Activated CD8-positive, alpha-beta T cell treated with anti-CD3 and anti-CD28 coated beads for 36 hours (primary cell): ENCODE measurements at places on chromosomes 16 and 17. TPM values are rescaled to one million over a fixed set of nuclear protein-coding genes. Genes with fewer than 3 reads are reported as not detected.

SCARF1 gene
- 3.2 TPM for total RNA-seq

RNU2-1 gene
- 3,772 TPM for total RNA-seq

TMEM220 gene
- total RNA-seq, result 0.63 TPM

CNTNAP4 gene
- not detected for total RNA-seq

LDHD gene
- not detected for total RNA-seq

CORO6 gene
- 11.6 TPM for total RNA-seq

SECTM1 gene
- total RNA-seq, result 0.50 TPM

SMURF2 gene
- total RNA-seq, result 13.9 TPM

FBXO39 gene
- not detected for total RNA-seq

ZNF423 gene
- total RNA-seq, result not detected

CBFA2T3 gene
- total RNA-seq, result 0.14 TPM

RNF40 gene
- 63.2 TPM for total RNA-seq

DNA sequence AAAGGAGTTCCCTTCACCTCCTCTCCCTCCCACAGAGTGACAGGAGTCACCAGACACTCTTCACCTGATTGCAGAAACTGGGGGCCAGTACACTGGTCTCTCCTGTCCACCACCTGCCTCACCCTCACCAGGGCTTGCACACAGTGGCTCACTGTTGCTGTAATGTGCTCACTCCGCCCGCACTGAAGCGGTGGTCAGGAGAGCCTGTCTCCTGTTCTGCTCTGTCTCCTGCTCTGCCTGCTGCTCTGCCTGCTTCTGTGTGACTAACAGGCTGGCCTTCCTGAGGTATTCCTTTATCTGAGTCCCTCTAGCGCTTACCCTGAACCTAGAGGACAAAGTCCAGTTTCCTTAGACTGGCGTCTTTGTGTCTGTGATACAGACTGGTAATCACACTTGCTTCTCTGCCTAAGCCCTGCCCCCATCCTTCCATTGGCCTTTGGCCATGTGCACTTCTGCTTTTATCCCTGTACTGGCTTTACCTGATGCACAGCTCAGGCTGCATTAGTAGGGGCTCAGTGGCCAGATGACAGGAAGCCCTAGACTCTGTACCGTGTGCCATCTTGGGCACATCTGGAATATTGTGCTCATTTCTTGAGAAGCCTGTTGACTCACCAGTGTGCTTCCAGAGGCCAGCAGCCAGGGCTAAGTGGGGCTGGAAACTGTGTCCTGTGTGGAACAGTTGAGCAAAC lies 13.3 kb downstream of the PROCA1 start:
- H3K4me3 ChIP-seq, result no peak overlapping the region
- no peaks in the 10 kb centered on the region for H3K4me1 ChIP-seq
- H3K27me3 ChIP-seq, result no peaks in the 10 kb centered on the region
- DNase-seq, result no peak

- no peak for DNase-seq
- H3K36me3 ChIP-seq, result no peaks in the 10 kb centered on the region
- H3K4me1 ChIP-seq, result no peaks in the 10 kb centered on the region
- H3K27ac ChIP-seq, result no peak overlapping the region
- H3K27me3 ChIP-seq, result no peaks in the 10 kb centered on the region
Observed at GRCh38 chr16:12976936-12977335, 75.5 kb downstream of the SHISA9 start.

GRCh38 chr16:4785758-4786433 lies 2.2 kb downstream of the SEPTIN12 start:
- H3K27me3 ChIP-seq, result no peaks in the 10 kb centered on the region
- H3K27ac ChIP-seq, result no peak overlapping the region
- H3K4me3 ChIP-seq, result no peak overlapping the region
- no peaks in the 10 kb centered on the region for H3K36me3 ChIP-seq
- DNase-seq, result no peak

- peak overlapping the region; percentile 90 for H3K4me3 ChIP-seq
- H3K27me3 ChIP-seq, result no peaks in the 10 kb centered on the region
Observed at GRCh38 chr17:38703742-38704605, 1.1 kb upstream of the MLLT6 start.

DNA sequence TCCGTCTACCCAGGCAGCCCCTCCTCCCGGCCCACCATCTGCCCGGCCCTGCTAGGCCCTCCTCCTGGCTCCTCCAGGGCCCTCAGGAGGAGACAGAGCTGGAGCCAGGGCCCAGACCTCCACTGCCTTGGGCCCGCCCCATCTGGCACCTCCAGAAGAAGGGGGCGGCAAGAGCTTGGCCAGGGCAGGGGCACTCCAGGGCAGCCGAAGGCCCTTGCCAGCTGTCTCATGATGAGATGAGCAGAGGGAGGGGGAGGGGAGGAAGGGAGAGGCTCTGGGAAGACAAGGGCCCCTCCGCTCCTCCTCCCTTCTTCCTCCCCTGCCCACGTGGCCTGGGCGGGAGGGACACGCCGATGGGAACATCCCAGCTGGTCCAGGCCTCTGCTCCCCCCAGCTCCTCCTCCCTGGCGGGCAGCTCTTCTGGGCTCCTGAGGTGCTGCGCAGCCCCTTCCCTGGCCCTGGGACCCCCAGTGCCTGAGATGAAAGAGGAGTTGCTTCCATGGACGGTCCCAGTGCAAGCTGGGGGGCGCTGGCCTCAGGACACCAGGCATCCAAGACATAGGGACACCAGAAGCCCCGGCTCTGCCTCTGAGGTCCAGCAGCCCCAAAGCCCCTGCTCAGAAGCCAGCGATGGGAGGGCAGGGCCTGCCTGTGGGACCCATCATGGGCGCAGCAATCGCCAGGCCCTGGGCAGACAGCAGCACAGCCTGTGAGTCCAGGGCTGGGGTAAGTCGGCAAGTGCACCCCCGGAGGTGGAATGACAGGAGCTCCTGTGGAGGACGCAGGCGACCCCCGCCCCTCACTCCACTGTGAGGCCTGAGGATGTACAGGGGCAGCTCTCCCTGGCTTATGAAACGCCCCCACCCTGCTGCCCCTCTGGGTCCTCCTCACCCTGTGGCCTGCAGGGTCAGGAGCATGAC lies 23.6 kb upstream of the ENPP7 start:
- no peaks in the 10 kb centered on the region for H3K4me1 ChIP-seq
- H3K27ac ChIP-seq, result no peak overlapping the region
- no peaks in the 10 kb centered on the region for H3K36me3 ChIP-seq
- H3K4me3 ChIP-seq, result no peak overlapping the region
- peaks cover 2% of the 10 kb centered on the region for H3K27me3 ChIP-seq

- H3K4me3 ChIP-seq, result peak overlapping the region; percentile 22
- peak; percentile 60 for DNase-seq
- peaks cover 84% of the 10 kb centered on the region for H3K4me1 ChIP-seq
Observed at GRCh38 chr16:29025218-29025617, 40.4 kb downstream of the LAT start.

- no peaks in the 10 kb centered on the region for H3K4me1 ChIP-seq
- no peaks in the 10 kb centered on the region for H3K36me3 ChIP-seq
- H3K4me3 ChIP-seq, result no peak overlapping the region
- no peak overlapping the region for H3K27ac ChIP-seq
- no peak for DNase-seq
Observed at GRCh38 chr17:79331492-79331891, 256.9 kb downstream of the ENGASE start.

DNA sequence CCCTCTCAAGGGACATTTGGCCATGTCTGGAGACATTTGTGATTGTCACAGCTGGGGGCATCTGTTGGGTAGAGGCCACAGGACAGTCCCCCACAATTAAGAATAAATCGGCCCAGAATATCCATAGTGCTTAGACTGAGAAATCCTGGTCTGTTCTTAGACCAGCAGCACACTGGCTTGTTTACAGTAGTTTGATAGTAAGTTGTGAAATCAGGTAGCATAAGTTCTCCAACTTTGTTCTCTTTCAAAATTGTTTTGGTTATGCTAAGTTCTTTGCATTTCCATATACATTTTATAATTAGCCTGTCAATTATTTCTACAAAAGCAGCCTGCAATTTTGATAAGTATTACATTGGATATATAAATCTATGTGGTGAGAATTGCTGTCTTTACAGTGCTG lies 6.8 kb downstream of the MGRN1 start:
- H3K4me1 ChIP-seq, result peaks cover 22% of the 10 kb centered on the region
- no peak overlapping the region for H3K4me3 ChIP-seq
- H3K36me3 ChIP-seq, result peaks cover 33% of the 10 kb centered on the region
- no peak for DNase-seq
- H3K27me3 ChIP-seq, result no peaks in the 10 kb centered on the region

DNA sequence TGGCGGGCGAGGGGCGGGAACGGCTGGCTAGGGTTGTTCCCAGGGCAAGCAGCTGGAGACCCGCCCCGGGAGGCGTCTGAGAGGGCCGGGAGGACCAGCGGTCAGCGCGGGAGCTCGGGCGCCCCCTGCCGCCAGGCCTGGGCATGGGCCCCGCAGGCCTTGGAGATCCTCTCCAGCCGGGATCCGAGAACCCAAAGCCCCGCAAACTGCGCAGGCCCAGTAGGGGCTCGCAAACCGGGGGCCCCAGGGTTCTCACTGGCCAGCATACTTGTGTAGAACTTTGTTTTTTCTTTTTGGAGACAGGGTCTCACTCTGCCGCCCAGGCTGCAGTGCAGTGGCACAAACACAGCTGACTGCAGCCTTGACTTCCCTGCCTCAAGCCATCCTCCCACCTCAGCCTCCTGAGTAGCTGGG lies 20.8 kb upstream of the ZNF423 start:
- no peak overlapping the region for H3K27ac ChIP-seq
- DNase-seq, result peak; percentile 48
- no peak overlapping the region for H3K4me3 ChIP-seq
- no peaks in the 10 kb centered on the region for H3K4me1 ChIP-seq

- H3K27me3 ChIP-seq, result peaks cover 45% of the 10 kb centered on the region
- H3K4me3 ChIP-seq, result peak overlapping the region; percentile 47
Observed at GRCh38 chr16:49856672-49857330, 889 bp upstream of the ZNF423 start.

DNA sequence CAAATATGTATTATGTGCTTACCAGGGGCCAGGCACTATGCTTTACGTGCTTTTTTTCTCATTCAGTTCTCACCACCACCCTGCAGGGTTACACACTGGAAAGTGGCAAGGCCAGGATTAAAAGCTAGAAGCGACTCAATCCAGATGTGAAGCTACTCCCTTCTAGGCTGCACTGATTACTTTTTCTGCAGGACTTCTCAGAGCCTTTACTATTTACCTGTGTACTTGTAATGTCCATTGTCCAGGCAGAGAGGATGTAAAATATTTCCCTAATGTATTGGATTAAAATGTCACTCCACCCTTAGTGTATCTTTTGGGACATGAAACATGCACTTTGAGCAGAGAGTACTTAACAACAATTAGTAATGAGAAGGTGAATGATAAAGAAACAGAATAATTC lies 287.5 kb upstream of the EEF2KMT start:
- H3K27me3 ChIP-seq, result no peaks in the 10 kb centered on the region
- no peaks in the 10 kb centered on the region for H3K36me3 ChIP-seq
- H3K27ac ChIP-seq, result no peak overlapping the region
- no peak overlapping the region for H3K4me3 ChIP-seq
